ENCODE measurements at places on chromosomes 2 and 18.

DNA sequence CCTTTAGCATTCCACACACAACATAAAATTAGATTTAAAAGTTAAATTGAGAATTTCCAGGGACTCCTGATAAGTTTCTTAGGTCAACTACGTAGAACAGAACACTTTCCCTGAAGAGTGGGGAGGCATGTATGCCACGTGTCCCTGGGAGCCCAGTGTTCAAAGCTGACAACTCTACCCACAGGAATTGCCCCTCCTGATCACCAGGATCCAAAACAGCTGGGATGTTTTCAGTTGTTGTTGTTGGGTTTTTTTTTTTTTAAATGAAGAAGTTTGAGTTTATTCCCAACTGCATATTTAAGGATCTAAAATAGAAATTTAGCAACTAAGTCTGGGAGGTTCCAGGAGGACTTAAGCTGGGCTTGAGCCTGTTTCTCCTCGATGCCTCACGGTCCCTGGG is 100.5 kb downstream of the TPGS2 start:
- no peak for DNase-seq

DNA sequence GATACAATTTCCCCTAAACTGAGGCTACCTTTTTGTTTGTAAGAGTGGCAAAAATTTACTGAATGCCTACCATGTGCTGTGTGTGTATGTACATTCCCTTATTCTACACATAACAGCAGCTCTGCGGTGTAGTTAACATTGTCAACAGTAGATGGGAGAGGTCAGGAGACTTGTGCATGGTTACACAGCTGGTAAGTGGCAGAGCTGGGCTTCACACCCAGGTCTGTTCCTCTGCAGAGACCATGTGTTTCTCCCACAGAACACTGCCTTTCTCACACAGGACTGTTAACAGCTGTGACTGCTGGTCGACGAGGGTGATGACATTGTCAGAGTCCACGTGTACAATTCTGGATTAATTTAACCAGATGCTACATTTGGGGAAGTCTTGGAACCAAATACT is 49.1 kb downstream of the EML6 start:
- no peak for DNase-seq

- DNase-seq, result no peak
Observed at GRCh38 chr2:98901702-98902101, 34.3 kb downstream of the CRACDL start.

DNA sequence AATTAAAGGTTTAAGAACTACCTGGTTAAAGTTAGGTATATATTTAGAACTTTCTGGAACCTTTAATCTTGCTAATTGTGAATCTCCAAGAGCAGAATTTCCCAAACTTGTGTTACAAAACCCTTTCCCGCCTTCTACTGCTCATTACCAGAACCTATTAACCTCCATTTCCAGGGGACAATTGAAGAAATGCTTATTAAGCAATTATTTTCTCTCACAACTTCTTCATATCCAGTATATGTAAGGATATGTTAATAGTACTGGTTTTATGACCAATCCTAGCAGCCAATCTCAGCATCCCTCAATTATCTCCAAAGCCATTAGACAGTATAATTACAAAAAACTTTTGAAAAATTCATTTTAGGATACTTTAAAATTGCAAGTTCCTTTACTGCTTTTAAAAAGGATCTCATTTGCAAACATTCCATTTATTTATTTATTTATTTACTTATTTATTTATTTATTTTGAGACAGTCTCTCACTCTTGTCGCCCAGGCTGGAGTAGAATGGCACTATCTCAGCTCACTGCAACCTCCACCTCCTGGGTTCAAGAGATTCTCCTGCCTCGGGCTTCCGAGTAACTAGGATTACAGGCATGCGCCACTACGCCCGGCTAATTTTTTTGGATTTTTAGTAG is 3.7 kb downstream of the GFPT1 start:
- no peak for DNase-seq

- DNase-seq, result no peak
Observed at GRCh38 chr2:20434588-20435294, 12.1 kb upstream of the RHOB start.

- DNase-seq, result no peak
Observed at GRCh38 chr2:240297256-240298116, 138.0 kb upstream of the GPC1 start.

- DNase-seq, result no peak
Observed at GRCh38 chr2:239697399-239698164, 296.8 kb upstream of the HDAC4 start.

GRCh38 chr2:143513081-143513480 is 383.9 kb downstream of the ARHGAP15 start:
- no peak for DNase-seq

DNA sequence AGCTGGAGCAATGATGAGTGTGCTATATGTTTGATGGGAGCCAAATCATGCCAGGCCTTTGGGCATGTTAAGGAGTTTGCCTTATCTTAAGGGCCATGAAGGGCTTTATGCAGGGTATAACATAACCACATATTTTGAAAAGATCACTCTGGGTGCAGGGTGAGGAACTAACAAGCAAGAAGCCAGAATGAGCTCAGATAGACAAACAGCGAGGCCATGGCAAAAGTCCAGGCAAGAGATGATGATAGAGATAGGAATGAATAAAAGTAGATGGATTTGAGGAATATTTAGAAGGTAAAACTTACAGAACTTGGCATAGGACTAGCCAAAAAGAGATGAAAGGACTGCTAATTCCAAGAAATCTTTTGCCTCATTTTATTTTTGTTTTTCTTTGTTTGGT is 6.7 kb downstream of the GALNT3 start:
- DNase-seq, result no peak

DNA sequence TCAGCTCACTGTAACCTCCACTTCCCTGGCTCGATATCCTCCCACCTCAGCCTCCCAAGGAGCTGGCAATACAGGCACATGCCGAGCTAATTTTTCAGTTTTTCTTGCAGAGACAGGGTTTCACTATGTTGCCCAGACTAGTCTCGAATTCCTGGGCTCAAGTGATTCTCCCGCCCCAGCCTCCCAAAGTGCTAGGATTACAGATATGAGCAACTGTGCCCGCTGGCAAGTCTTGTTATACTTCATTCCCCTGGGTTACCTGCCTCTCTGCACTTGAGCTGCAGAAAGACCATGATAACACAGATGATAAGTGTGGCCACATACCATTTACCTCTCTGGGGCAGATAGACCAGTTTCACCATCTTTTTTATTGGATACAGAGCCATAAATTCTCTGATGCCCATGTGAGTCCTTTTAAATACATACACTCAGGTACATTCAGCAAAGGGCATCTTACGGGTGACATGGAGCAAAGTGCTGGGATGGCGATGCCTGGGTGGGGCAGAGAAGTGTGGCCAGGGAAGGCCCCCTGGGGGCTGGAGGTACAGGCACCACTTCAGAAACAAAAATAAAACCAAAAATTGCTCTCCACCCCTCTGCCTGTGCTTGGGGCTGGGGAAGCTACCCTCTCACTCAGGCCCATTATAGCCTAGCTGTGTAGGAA is 20.4 kb downstream of the CCT7 start:
- no peak for DNase-seq

- DNase-seq, result no peak
Observed at GRCh38 chr2:72222829-72223564, 75.3 kb upstream of the CYP26B1 start.

DNA sequence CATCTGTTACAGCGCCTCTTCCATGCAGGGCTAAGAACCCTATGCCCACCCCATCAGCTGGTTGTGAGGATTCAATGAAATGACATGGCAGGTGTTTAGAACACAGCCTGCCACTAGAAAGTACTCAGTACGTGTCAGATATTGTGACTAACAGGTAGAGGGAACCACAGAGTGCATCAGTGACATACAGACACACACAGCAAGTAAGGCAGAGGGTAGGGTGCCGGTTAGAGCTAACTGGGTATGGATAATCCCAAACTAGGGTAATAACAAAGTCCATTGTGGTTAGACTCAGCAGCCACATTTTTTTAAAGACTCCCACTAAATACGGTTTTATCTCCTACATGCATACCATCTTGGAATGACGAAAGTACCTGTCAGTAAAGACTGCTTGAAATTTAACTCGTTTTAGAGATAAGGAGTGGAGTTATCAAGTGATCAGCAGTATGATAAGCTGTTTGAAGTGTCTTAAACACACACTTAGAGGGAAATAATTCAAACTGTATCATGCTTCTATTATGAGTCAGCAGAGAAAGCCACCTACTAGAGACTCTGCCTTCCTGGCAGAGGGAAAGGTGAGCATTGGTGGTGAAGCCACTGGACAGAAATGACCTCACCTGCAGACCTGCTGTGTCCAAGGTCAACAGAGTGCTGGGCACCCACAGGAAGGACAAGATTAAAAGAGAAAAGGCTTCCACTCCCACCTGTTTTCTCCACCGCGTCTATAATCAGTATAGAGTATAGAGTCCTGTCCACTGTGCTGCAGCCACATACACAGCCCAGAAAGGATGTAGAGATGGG is 20.6 kb downstream of the MPPE1 start:
- no peak for DNase-seq

DNA sequence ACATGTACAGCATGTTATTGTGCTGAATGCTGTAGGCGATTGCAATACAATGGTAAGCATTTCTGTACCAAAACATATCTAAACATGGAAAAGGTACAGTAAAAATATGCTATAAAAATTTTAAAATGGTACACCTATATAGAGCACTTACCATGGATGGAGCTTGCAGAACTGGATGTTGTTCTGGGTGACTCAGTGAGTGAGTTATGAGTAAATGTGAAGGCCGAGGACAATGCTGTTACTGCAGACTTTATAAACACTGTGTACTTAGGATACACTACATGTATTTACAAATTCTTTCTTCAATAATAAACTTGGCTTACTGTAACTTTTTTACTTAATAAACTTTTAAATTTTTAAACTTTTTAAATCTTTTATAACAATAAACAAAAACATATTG is 473.4 kb upstream of the UBE2E3 start:
- DNase-seq, result no peak

DNA sequence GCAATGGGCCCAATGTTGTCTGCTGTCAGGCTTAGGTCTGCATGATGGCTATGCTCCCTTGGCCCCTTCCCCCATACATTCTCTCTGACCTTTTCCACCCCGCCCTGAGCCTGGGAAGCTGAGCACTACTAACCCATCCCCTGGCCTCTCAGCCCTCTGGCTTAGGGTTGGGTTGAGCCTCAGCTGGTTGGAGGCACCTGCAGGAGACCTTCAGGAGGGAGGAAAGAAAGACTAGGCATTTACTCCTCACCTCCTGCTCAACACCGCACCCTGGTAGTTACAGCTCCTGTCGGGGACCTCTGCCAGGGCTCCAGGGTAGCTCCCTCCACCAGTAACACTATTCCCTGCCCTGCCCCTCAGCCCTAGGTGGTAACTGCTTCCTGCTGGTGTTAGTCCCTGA is 80.5 kb downstream of the GALNT14 start:
- no peak for DNase-seq

- DNase-seq, result no peak
Observed at GRCh38 chr2:48870503-48870902, 115.0 kb upstream of the LHCGR start.

DNA sequence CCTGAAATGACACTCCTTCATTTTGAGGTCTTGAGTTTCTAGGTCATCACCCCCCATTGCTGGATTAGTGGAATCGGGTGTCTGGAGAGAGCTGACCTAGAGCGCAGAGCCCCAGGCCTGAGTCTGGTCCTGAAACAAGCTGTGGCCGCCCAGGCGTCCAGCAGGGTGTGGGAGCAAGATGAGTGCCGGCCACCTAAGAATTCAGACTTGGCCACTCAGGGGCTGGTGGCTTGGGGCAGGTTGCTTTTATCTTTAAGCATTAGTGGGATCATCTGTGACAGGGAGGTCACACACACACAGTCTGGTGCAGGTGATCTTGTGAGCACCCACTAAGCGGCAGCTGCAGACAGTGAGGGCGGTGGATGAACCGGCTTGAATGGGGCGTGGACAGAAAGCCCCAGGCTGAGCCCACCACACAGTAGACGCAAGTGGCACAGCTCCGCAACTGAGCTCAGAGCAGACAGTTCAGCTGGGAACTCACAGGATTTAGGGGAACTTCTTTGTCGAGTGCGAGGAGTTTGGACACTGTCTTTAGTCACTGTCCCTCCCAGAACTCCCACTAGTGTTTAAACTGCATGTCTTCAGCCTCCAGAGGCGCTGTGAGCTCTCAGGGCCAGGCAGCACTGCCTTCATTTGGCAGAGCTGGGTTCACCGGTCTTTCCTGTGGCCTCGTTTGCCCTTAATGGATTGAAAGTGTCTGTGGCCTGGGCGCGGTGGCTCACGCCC is 21.5 kb downstream of the ITGB1BP1 start:
- DNase-seq, result no peak

DNA sequence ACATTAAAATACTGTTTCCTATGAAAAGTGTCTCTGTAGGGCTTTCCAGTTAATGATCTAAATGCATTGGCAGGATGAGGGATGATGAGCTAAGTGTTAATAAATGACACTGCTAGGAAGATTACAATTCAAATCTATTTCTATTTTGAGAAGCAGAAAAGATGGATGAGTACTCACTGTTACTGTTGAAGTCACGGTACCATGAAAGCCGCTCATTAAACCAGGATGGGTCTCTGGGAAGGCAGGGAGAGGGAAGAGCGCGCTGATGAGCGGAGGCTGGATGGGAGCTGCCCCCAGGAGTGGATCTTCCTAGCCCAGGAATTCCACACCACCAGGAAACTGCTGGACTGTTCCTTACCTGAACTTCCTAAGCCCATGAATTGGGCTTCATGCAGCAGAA is 27.1 kb upstream of the TXNDC2 start:
- DNase-seq, result no peak

DNA sequence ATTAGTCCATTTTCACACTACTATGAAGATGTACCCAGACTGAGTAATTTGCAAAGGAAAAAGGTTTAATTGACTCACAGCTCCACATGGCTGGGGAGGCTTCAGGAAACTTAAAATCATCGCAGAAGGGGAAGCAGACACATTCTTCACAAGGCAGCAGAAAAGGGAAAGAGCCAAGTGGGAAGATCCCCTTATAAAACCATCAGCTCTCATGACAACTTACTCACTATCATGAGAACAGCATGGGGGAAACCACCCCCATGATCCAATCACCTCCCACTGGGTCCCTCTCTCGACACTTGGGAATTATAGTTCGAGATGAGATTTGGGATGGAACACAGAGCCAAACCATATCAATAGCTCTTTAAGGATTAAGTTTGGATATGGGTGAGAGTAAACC is 246.1 kb upstream of the CYRIA start:
- DNase-seq, result no peak

GRCh38 chr2:179612108-179612507 is 249.3 kb downstream of the ZNF385B start:
- no peak for DNase-seq

- DNase-seq, result no peak
Observed at GRCh38 chr2:11663427-11663826, 6.6 kb downstream of the NTSR2 start.

GRCh38 chr2:223696719-223697118 is 94.6 kb upstream of the SCG2 start:
- no peak for DNase-seq

DNA sequence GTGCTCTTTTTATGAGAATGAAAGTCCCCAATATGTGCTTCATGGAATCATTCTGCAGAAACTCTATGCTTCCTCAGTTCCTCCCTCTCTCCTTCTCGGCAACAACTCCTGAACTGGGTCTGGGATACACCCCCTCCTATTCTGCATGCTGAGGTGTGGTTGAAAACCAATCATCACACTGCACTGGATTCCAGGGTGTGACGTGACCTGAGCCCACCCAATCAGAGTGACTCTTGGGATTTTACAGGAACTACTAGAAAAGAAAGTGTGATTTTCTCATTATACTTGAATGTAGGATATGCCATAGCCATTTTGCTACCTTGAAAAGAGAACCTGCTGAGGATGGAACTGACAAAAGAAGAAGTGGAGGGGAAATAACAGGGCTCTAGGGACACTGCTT is 36.3 kb downstream of the ACVR1 start:
- DNase-seq, result no peak
